ENCODE measurements at places on chromosomes 1 and 21.

- no peak for DNase-seq
These were observed 71.9 kb downstream of the OBSCN start for GRCh38 chr1:228279722-228280105.

GRCh38 chr1:89295187-89295586 lies 22.5 kb upstream of the GBP5 start:
- DNase-seq: no peak

- DNase-seq: no peak
These were observed 16.2 kb upstream of the RGS2 start for GRCh38 chr1:192792628-192793027.

- no peak for DNase-seq
These were observed 6.6 kb upstream of the TMEM52 start for GRCh38 chr1:1925437-1926345.

DNA sequence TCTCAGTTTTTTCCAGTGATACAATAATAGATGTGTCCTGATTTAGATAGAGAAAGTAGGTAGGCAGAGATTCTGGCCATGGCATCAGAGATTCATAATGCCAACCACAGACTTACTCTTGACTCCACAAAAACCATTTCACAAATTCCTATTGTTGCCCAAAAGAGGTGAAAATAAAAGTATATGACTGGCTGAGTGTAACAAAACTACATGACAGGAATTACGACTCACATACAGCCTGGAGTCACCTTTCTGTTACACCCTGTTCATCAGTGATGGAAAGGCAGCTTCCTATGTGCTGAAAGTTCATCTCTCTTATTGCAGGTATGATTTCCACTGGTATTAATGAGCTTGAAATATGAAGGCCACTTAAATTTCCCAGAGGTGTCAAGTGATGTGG lies 72.3 kb downstream of the MPZL1 start:
- DNase-seq: no peak

DNA sequence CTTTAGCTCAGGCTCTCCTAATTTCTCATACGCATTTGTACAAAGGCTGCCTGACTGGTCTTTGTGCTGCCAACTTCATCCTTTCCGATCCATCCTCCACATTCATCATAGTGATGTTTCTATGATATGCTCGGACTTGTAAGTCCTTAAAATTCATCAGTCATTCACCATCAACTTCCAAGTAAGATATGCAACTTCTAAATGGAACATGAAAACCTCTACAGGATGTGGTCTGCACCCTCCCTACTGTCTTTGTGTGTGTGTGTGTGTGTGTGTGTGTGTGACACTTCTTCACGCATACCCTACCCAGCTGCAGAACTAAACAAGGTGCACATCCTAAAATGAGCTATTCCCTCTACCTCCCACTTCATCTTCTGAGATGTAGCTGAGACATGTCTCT lies 397.9 kb upstream of the NR5A2 start:
- no peak for DNase-seq

DNA sequence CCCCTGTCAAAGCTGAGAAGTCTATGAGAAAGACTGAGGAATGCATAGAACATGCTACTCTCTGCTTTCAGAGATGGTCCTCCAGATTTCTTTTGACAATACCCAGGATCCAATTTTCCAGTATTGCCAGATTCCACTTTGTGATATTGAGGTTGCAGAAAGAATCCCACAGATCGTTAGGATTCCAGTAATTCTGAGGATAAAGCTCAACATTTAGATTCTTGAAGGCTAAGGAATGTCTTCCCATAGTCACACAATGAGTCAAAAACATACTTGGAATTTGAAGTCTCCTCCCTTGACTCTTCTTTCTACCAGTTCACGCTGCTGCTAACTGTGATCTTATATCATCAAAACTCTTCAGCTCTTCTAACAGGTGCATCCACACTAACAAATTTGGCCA lies 57.1 kb downstream of the TNFSF18 start:
- no peak for DNase-seq

- DNase-seq: no peak
These were observed 7.5 kb upstream of the PROK1 start for GRCh38 chr1:110443451-110443850.

GRCh38 chr1:71498542-71498941 lies 417.7 kb upstream of the ZRANB2 start:
- no peak for DNase-seq

DNA sequence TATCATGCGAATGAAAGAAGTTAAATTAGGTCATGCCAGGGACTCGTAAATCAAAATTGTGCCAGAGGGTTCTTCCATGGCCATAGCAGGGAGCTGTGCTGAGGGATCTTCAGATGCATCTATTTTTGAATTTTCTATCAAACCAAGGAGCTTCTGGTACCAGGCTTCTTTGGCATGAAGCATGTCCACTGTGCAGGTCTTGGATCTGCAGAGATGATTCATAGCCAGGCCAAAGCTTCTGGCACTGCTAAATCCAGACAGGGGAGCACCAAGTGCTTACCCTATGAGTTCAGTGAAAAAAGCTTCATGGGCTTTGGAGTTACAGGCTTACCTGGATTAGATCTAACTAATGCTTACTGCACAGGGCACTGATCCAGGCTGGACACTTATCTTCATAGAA lies 154.2 kb upstream of the DAB1 start:
- DNase-seq: no peak

- DNase-seq: no peak
These were observed 45.7 kb upstream of the TSPAN2 start for GRCh38 chr1:115134850-115135480.

GRCh38 chr1:220432408-220432807 lies 95.5 kb upstream of the MARK1 start:
- no peak for DNase-seq

DNA sequence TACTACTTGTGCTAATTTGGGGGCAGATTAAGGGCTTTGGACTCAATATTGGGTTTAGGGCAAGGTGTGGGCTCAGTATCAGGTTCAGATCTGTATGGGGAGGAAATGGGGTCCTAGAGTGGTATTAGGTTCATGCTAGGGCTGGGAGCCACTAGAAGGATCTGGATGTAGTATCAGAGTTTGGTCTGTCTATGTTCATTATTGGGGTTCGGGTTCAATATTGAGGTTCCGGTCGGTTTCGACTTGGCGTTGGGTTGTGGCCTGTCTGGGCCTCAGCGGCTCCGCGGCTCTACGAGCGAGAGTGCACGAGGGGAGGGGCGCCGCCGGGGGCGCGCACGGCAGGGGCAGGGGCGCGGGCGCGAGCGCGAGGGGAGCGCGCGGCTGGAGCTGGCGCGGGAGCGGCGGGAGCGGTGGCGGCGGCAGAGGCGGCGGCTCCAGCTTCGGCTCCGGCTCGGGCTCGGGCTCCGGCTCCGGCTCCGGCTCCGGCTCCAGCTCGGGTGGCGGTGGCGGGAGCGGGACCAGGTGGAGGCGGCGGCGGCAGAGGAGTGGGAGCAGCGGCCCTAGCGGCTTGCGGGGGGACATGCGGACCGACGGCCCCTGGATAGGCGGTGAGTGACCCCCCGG lies at the start of gene PTPRF:
PTPRF (plus strand) TSS at position 401 of the 624 bp plus-strand sequence. CDS start 14,193 bp downstream, outside the sequence.
- no peak for DNase-seq

DNA sequence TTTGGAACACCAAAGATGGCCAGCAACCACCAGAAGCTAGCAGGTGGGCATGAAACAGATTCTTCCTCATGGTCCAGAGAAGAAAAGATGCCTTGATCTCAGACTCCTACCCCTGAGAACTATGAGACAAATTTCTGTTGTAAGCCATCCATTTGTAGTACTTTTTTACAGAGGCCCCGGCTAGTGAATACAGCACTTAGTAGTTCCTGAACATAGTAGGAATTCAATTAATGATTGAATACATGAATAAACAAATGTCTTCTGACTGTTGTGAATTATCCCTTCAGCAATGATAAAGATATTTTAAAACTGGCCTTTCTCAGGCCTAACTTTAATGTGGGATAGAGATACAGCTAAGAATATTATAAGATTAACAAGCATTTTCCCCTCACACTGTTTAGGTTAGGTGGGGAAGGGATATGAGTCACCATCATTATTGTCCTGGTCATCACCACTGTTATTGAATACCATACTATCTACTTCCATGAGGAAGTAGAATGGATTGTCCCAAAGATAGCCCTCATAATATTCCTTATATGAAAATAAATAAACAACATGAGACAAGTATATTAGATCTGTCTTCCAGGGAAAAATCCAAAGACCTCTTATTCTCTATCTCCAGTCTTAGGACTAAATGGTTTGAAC lies 51.4 kb downstream of the ADCY10 start:
- DNase-seq: no peak

- DNase-seq: no peak
These were observed 135.0 kb downstream of the TGFB2 start for GRCh38 chr1:218480137-218480536.

- DNase-seq: no peak
These were observed 20.9 kb downstream of the MCOLN3 start for GRCh38 chr1:85027242-85027983.

GRCh38 chr21:30240661-30241060 lies 24.8 kb upstream of the CLDN8 start:
- no peak for DNase-seq

GRCh38 chr1:244749230-244750016 lies 86.0 kb upstream of the COX20 start:
- DNase-seq: no peak

- DNase-seq: no peak
These were observed 155.7 kb downstream of the TNFSF18 start for GRCh38 chr1:172895050-172895460.

DNA sequence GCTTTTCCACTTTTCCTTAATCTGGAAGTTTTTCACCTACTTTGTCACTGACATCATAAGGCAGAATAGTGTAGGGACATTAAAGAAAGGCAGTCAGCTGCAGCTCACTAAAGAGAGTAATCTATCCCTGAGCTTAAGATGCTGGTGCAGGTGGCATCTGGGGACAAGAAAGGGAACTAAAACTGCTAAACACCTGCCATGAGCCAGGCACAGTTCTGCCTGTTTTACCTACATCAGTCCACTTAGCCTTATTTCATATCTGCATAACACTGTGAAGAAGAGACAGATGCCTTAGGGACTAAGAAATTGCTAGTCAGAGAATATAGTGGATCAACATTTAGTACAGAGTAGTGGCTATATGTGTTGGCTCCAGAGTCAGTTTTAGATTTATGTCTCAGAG lies 88.1 kb downstream of the GPATCH2 start:
- no peak for DNase-seq

DNA sequence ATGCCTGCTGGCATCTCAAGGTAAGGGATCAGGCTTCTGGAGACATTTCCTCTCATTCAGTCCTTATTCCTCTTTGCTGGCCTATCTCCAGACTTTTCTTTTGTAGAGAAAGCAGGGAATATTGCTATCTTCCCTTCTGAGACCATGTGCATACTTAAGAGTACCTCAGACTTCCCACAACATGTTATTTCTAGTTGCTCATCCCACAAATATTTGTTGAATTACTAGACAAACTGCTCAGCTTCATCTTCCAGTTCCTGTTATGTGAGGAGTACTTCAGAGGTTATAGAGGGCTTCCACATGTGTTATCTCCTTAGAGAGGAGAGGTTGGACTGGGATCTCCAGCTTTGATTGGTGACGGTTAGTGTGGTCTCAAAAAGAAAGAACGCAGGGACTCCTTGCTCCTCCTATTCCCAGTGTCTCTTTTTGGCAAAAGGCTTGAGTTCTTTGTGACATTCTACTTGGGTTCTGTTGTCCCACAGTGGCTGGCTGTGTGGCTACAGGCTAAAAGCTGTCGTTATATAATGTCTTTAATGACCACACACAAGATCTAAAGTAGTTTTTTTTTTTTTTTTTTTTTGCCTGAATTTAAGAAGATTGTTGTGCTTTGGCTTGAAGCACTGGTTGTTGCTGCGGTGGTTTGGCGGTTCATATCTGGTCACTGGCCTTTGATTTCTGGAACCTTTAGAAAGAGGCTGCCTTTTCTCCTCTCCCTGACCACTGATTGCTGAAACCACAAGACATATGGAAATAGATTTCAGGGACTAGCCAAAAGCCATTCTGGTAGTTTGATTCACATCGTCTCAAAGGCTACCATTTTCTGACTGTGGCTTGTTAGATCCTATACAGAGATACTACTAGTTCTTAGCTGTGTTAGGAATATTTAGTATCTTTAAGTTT lies 78.7 kb downstream of the FGGY start:
- DNase-seq: no peak

- no peak for DNase-seq
These were observed 1144.6 kb upstream of the TMPRSS15 start for GRCh38 chr21:19547951-19548840.

DNA sequence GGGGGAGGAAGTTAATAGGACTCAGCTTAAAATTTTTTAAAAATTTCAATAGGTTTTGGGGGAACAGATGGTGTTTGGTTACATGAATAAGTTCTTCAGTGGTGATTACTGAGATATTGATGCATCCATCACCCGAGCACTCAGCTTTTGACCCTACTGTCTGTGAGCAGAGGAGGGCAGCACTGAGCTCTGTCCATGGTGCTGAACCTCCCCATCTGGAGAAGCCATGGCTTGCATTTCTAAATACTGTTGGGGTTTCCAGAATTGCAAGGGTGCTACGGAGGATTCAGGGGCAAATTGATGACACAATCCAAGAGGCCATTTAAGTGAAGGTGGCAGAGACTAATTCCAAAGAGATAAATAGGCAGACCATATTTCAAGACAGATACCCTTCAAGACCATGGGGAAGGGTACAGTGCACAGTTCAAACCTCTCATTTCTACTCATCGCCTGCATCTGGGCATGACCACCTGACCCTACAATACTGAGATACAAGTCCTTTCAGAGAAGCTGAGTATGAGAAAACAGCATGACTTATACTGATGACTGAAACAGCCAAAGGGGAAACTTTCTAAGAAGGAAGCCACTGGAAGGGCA lies 17.2 kb downstream of the SYT2 start:
- peak; percentile 58 for DNase-seq

GRCh38 chr1:32729254-32730046 lies 26.9 kb upstream of the SYNC start:
- no peak for DNase-seq

- no peak for DNase-seq
These were observed 31.6 kb downstream of the OSBPL9 start for GRCh38 chr1:51648180-51649109.

GRCh38 chr1:209685821-209686220 lies 10.6 kb downstream of the G0S2 start:
- DNase-seq: no peak

DNA sequence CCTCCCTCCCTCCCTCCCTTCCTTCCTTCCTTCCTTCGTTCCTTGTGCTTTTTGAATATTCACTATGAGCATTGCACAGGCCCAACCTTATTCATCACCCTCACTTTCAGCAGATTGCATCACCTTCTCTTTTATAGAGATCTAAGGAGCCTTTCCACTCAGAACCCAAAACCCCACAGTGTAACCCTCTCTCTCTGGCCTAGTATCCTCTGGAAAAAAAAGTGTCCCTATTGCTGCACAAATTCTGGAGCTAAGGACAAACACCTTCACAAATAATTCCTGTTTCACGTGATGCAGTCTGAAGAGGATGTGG lies 25.6 kb downstream of the OR10J5 start:
- DNase-seq: no peak

GRCh38 chr21:43318841-43319781 lies 107.8 kb downstream of the SIK1 start:
- no peak for DNase-seq
